ENCODE measurements at places on chromosomes 16 and 17.

GRCh38 chr16:55955845-55956244, 80.7 kb upstream of the CES5A start:
- no peak for DNase-seq

DNA sequence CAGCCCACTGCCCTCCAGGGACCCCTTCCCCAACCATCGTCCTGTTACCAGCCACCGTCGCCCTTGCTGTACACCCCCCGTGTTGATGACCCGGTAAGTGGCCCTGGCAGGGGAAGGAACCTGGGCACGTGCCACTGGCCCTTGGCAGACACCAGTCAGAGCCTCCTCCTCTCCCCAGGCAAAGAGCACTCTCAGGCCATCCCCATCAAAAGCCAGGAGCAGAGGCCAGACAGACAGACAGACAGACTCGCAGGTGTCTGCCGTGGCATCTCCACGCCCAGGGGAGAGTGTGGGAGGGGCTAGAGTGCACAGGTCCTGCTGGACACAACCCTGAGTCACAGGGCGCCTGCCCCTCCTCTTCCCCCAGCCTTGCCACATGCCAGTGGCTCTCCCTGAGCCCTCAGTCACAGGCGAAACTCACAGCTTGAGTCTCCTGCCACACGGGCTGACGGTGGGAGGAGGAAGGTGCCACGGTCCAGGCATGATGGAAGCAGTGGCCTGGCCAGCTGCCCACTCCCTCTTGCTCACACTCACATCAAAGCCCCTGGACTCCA, 7.8 kb downstream of the CLCN7 start:
- no peak for DNase-seq

GRCh38 chr16:84529607-84530006, 25.1 kb upstream of the MEAK7 start:
- DNase-seq: no peak

GRCh38 chr17:10046786-10047785, 142.0 kb upstream of the RCVRN start:
- DNase-seq: no peak

DNA sequence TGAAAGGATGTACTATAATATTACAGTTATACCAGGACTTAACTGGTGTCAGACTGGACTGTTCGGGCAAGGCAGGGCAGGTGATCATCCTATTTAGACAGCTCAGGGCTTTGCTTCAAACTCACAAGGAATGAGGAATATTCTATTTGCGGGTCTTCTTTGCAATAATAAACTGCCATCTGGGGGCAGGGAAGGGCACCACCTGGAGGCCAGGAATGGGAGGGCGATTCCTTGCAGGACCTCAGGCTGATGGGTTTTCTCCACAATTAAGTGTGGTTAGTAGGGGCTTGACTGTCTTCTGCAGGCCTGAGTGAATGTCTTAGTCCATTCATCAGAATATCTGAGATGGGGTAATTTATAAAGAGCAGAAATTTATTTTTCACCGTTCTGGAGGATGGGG, 424.1 kb downstream of the CA10 start:
- DNase-seq: peak; percentile 1

GRCh38 chr17:77441130-77441920, 300.6 kb downstream of the SEC14L1 start:
- DNase-seq: peak; percentile 55

- peak; percentile 16 for DNase-seq
Observed at GRCh38 chr17:81601525-81602120, 35.3 kb downstream of the NPLOC4 start.

DNA sequence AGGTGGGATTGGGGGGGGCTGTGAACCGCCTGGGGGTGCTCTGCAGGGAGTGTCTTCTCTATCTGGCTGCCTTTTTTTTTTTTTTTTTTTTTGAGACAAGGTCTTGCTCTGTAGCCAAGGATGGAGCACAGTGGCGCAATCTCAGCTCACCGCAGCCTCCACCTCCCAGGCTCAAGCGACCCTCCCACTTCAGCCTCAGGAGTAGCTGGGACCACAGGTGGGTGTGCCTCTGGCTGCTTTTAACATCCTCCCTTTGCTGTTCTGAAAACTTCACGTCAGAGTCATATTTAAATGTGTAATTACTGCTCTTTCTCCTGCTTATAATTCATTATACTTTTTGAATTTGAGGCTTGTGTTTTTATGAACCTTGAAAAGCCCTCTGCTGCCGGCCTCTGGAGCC, 78.4 kb downstream of the ZNF778 start:
- no peak for DNase-seq

- DNase-seq: no peak
Observed at GRCh38 chr16:16136588-16136987, 86.7 kb downstream of the ABCC6 start.

DNA sequence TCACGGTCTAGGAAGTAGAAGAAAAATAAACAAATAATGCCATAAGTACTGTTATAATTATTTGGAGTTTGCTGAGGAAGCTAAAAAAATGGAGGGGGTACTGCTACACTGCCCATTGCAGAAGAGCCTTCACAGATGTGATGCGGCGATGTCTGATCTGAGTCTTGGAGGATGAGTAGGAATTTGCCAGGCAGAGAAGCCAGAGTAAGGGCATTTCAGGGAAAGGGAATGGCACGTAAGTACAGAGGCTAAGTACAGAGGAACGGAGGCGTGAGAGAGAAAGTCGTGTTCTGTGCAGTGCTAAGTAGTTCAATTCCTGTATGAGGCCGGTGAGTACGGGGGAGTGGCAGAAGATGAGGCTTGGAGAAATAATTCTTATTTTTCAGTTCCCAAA, 741 bp upstream of the GRB2 start:
- DNase-seq: no peak

DNA sequence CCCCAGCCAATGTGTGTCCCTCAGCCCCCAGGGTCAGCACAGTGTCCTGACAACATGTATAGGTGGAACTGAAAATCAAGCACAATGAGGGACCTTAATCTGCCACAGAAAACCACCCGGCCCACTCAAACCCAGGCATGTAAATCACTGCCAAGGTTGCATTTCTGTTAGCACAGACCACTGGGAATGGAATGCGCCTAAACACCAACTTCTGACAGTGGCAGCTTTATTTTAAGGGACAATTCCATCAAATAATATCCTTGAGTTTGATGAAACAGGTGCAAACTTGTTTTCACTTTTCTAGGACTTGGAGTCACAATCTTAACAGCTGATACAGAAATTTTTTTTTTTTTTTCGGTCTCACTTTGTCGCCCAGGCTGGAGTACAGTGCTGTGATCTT, 37.3 kb upstream of the MRPS23 start:
- DNase-seq: no peak

DNA sequence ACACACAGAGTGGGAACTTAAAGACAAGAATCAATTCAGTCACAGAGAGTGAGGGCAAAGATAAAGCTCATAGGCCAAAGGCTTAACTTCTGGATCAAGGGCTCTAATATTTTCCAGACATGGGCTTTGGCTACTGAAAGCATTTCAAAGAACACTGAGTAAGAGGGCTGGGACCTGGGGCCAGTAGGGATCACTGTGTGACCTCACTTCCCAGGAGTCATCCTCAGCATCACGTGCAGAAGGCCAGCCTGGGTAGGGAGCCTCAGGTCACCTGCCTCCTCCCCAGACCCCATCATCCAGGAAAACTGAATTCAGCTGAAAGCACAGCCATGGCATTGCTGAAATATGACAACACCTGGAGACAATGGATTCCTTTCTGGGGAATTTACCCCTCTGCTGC, 163.5 kb downstream of the RAB11FIP4 start:
- DNase-seq: no peak

- peak; percentile 26 for DNase-seq
Observed at GRCh38 chr16:38941-39892, 14.2 kb downstream of the POLR3K start.

GRCh38 chr17:37292429-37293139, 83.2 kb upstream of the C17orf78 start:
- DNase-seq: no peak

DNA sequence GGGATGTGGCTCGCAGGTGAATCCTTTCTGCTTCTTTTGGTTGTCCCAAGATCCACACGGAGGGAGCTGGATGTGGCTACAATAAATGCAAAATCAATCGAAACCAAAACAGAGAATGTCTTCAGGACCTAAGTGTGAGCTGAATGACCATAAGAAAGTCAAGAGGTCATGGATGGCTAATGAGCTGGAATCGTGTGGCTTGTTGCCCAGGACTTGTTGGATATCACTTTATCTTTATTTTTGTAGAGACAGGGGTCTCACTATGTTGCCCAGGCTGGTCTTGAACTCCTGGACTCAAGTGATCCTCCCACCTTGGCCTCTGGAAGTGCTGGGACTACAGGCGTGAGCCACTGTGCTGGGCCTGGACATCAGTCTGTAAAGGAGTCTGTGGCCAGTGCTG, 326.8 kb upstream of the N4BP1 start:
- DNase-seq: no peak

DNA sequence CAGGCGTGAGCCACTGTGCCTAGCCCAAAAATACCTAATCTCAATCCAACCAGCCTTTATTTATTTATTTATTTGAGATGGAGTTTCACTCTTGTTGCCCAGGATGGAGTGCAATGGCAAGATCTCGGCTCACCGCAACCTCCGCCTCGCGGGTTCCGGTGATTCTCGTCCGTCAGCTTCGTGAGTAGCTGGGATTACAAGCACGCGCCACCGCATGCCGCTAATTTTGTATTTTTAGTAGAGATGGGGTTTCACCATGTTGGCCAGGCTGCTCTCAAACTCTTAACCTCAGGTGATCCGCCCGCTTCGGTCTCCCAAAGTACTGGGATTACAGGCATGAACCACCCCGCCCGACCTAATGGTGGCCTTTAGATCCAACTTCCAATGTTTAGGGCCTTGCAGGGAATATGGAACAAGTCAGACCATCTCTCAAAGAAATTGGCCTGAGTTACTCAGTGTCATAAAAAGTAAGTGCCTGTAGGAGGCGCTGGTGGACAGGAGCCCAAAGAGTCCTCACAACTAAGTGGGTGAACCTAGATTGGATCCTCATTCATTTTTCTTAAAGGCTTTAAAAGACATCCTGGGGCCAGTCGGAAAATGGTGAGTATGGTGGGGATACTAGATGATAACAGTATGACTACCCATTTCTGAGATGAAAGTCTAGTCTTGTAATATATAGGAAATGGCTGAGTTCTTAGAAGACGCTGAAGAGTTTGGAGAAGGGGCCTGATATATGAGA, 4.6 kb downstream of the ZSCAN10 start:
- DNase-seq: no peak

DNA sequence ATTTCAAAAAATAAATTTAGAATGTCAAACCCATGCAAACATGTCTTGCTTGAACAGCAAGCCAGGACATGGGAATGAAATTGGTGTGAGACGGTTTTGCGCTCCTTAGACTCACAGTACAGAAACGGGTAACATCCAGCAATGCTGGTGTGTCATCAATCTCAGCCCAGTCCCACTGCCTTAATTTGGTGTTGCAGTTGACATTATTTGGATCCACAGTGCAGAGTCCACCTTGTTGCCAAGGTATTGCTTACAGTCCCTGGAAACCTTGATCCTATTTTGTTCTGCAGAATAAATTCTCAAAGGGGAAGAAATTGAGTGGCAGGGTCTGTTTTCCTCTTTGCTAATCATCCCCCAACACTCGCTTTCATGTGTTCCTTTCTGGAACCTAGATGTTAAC, 311.6 kb upstream of the MON1B start:
- DNase-seq: no peak

DNA sequence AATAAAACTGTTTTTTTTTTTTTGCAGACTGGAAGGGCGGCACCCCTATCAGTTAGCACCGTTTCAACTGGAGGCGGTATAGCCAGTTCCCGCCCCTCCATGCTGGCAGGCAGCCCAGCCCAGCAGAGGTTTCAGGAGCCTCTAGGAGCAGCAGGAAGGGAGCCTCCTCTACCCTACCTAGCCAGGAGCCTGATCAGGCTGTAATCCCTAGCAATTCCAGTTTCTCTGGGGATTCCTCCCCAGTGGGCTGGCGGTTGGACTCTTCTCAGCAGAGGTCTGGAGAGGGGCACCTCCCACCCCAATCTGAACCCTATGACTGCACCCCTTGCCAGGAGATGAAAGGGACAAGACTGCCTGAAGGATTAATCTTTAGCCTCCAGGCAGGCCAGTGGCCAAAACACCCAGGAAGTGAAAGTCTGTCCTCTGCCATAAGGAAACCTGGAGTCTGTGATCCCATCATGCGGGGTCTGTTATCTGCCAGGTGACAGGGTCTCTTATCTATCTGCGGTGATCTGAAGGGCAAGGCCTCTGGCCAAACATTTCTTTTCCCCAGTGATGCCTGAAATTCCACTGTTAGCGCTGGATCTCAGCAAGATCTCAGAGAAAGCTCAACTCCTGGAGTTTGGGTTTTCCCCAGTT, 4.9 kb upstream of the CDH1 start:
- DNase-seq: no peak

GRCh38 chr17:978103-979093, 1.2 kb downstream of the NXN start:
- DNase-seq: no peak

DNA sequence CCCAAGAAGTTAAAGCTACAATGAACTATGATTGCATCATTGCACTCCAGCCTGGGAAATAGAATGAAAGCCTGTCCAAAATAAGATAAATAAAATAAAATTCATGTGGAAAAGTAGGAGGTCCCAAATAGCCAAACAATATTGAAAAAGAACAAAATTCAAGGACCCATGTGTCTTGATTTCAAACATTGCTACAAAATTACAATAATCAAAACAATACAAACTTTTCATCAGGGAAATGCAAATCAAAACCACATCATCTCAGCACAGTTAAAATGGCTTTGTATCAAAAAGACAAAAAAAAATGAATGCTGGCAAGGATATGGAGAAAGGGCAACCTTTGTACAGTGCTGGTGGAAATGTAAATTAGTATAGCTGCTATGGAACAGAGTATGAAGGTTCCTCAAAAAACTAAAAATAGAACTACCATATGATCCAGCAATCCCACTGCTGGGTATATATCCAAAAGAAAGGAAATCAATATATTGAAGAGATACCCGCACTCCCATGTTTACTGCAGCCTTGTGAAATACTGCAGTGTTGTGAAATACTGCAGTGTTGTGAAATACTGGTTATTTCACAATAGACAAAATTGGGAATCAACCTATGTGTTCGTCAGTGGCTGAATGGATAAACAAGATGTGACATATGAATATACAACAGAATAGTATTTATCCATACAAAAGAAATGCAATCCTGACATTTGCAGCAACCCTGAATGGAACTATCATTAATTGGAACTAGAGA, 24.5 kb upstream of the ZNF287 start:
- no peak for DNase-seq

DNA sequence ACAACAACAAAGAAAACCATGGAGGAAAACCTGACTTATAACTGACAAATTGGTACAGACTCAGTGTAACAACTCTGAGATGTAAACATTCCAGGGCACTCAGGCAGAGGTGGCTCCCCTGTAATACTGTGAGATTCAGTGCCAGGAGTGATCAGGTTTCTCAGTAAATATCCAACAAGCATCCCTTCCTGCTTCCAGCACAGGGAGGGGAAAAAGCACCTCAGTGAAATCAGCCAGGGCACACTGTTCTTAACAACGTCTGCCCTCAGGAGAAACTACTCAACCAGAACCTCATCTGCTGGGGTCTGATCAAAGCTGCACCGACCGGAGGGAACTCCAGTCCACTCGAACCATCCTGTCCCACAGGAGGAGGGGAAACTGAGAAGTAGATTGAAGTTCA, 52.3 kb downstream of the AMFR start:
- DNase-seq: no peak

GRCh38 chr16:66383551-66383950, 17.1 kb downstream of the CDH5 start:
- DNase-seq: no peak

- no peak for DNase-seq
Observed at GRCh38 chr17:69574257-69575197, 160.0 kb downstream of the MAP2K6 start.

Data from activated T-cell treated with anti-CD3 and anti-CD28 coated beads for 1 hour (primary cell).